ENCODE measurements at places on chromosomes 1 and 21.

- DNase-seq: no peak
These were observed 402.0 kb downstream of the MATN1 start for GRCh38 chr1:30321246-30321910.

GRCh38 chr1:51760872-51761271 lies 117.7 kb downstream of the NRDC start:
- DNase-seq: no peak

DNA sequence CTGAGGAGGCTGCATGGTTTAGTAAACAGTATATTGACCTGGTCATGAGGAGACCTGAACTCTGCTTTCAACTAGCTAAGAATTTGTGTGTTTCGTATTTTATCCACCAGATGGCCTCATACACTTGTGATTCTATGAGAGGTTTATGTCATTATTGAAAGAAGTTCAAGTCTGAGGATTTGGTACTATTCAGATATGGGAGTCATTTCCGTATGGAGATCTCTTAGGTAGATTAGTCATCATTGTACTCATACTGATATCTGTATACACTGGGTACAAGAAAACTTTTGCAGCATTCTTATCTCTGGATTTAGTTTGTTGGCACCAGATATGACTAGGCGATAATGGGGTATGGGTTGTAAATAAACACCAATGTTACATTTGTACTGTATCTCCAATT lies 26.6 kb downstream of the ATF6 start:
- no peak for DNase-seq

GRCh38 chr1:45490121-45490625 lies 790 bp downstream of the TESK2 start:
- no peak for DNase-seq

DNA sequence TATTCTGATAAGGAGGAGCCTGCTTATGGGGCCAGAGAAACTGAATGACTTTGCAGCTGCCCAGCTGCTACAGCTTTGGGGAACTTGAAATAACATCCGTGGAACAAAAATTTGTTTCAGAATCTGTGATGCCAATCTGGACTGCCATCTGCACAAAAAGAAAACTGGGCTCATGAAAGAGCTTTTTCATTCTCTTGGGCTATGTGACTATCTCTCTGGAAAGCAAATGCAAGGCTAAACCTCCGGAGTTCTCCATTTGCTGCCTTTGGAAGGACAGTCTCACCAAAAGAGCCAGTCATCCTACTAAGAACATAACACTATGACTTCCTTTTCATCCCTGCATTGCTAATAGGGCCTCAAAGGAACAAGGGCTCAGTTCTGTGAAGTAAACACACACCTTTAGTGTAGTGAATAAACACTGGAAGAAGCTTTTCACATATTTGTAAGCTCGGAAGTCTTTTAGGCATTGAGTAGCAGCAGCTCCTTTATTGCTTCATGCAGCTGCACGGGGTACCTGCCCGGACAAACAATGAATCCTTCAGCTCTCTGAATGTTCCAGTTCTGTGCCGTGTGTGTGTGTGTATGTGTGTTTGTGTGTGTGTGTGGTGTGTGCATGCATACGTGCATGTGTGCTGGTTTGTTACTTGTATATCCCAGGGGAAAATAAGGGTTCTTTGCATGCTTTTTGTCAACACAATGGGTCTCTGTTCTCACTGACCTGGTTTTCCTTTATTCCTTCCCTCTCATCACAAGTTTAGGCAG lies 255.5 kb upstream of the SGIP1 start:
- DNase-seq: no peak

DNA sequence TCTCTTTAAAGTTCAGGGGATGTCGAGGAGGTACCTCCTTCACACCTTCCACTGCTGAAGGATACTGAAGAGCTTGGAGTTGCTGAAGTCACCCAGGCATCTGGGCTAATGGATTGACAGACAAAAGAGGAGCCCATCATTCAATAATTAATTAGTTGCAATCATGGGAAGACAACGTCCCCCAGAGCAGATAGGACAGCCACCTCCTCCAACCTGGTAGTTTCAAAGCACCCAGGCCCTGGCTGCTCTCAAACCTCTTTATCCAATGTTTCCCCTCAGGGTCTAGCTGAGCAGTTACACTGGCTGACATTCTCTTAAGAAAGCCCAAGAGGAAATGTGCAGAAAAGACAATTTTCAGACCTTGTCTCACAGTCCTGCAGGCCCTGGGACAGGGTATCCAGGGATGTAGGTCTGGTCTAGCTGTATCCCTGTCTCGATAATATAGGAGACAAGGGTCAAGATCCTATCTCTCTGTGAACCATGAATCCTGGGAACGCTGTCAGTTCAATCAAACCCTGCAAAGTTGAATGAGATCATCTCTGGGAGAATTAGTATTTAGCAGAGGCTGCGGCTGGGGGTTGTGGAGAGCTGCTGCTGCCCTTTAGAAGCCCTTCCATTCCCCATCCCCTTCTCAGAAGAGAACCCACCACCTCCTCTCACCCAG lies 1.1 kb downstream of the TSPAN2 start:
- DNase-seq: no peak

- DNase-seq: no peak
These were observed 56.1 kb downstream of the TOR1AIP2 start for GRCh38 chr1:179821524-179821923.

DNA sequence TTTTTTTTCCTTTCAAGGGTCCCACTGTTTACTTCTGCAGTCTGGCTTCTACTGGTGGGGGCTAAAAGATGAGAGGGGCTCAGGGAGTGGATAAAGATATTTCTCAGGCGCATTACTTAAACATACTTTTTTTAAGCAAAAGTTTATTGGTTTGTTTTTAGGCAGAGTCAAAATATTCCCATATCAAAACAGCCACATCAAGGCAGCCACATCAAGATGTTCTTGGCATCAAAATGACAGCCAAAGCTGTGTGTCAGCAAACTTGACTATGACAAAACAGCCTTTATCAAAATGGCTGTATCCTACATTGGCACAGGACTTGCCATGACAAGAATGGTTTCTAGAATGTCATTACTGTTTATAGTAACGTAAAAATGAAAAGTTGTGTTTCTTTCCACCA lies 22.1 kb upstream of the RASAL2 start:
- DNase-seq: no peak

- DNase-seq: no peak
These were observed 264.8 kb downstream of the GPR52 start for GRCh38 chr1:174712541-174712940.

- DNase-seq: no peak
These were observed 132.0 kb downstream of the C1orf21 start for GRCh38 chr1:184518736-184519357.
